ENCODE measurements at places on chromosomes 3 and 15. TPM values are rescaled to one million over a fixed set of nuclear protein-coding genes. Genes with fewer than 3 reads are reported as not detected.

DNA sequence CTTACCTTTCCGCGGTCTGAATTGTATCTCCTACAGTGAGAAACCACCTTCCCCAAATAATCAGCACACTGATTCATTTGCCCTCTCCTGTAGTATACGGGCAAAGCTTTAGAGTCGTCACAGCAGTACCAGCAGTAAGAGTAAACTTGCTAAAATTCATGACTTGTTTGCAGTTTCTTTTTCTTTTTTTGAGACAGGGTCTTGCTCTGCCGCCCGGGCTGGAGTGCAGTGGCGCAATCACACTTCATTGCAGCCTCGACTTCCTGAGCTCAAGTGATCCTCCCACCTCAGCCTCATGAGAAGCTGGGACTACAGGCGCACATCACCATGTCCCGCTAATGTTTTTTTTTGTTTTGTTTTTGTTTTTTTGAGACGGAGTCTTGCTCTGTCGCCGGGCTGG is 11.9 kb downstream of the SCAMP5 start:
- DNase-seq = no peak
- no peak overlapping the region for H3K27ac ChIP-seq

DNA sequence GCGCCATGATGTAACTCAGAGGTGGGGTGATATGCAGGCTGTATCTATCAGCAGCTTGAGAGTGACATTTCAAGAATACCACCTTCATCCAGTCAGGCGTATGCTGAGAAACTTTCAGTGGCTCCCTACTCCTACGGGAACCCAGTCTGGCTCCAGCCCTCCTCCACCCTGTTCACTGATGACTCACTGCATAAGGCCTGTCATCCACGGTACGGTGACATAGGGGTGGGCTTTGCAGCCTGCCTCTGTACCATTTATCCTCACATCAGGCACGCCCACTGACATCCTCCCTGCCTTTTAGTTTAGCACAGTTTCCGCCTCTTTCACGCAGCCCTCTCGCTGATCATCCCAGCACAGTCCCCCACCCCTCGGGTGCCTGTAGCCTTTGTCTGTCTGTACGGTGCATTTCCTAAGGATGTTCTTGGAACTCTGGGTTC is 11.7 kb downstream of the PXYLP1 start:
- no peaks in the 10 kb centered on the region for H3K27me3 ChIP-seq
- peak overlapping the region; percentile 53 for H3K27ac ChIP-seq
- no peak overlapping the region for H3K4me3 ChIP-seq
- DNase-seq = peak; percentile 17

DNA sequence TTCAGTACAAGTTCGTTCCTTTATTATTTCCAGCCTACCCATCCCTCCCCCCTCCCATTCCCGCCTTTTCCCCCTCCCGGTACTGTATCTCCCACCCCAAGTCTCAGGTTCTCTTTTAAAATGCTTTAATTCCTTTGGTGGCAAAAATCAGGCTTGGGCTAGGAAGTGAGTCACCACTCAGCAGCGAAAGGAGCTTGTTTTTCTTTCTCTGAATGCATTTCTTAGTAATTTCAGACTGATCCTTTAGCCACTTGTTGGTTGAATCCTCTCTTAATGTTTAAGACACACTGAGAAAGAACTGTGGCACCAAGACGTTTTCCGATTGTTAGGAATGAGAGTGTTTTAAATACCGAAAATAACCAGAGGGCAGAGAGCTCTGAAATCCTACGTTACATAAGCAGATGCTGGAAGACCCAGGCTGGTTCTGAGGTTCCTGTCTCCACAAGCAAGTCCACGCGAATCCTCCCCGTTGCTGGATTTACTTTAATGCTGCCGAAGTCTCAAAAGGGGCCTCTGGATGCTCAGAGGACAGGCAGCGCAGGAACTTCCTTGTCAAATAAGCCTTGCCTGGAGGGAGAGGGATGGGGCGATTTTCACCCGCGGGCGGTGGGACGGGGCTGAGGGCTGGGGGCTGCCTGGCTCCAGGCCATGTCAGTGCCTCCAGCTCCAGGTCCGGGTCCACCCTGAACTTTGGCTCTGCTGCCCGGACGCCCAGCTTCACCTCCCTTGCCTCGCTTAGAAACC is 854 bp upstream of the COL8A1 start:
- H3K36me3 ChIP-seq = no peaks in the 10 kb centered on the region
- H3K27me3 ChIP-seq = no peaks in the 10 kb centered on the region
- H3K4me1 ChIP-seq = peaks cover 58% of the 10 kb centered on the region
- H3K4me3 ChIP-seq = peak overlapping the region; percentile 85
- DNase-seq = peak; percentile 80
- H3K27ac ChIP-seq = peak overlapping the region; percentile 86

DNA sequence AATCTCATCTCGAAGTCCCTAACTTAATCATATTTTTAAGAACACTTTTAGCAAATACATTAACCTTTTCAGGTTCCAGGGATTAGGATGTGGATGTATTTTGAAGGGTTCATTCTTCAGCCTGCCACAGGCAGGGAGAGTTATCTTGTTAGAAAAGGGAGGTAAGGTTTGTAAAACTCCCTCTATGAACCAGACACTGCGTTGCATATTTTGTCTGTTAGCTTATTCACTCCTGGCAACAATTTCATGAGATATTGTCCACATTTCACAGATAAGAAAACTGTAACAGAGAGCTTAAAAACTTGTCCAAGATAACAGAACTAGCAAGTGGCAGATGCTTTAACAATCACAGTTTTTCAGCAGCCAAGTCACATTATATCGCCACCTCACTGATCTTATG is 155.4 kb downstream of the DIPK2A start:
- H3K27ac ChIP-seq = no peak overlapping the region
- no peak for DNase-seq
- H3K4me1 ChIP-seq = no peaks in the 10 kb centered on the region
- no peak overlapping the region for H3K4me3 ChIP-seq
- no peaks in the 10 kb centered on the region for H3K36me3 ChIP-seq

DNA sequence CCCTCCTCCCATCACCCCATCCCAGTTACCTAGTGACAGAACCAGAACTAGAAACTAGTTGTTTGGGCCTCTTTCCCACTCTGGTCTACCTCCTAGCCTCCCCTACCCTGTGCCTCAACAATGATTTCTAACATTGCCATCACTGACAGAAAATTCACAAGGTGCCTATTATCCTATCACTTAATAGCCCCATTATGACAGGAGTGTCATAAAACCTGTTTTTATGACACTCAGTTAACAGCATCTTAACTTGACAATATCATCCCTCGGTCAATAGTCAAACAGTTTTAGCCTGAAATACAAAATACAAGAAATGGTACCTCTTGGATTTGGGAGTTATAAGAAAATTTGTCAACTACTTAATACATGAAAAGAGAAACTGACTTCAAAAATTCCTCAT is 46.5 kb downstream of the ULK4 start:
- no peak for DNase-seq
- H3K27me3 ChIP-seq = no peaks in the 10 kb centered on the region
- no peaks in the 10 kb centered on the region for H3K4me1 ChIP-seq
- H3K27ac ChIP-seq = no peak overlapping the region

DNA sequence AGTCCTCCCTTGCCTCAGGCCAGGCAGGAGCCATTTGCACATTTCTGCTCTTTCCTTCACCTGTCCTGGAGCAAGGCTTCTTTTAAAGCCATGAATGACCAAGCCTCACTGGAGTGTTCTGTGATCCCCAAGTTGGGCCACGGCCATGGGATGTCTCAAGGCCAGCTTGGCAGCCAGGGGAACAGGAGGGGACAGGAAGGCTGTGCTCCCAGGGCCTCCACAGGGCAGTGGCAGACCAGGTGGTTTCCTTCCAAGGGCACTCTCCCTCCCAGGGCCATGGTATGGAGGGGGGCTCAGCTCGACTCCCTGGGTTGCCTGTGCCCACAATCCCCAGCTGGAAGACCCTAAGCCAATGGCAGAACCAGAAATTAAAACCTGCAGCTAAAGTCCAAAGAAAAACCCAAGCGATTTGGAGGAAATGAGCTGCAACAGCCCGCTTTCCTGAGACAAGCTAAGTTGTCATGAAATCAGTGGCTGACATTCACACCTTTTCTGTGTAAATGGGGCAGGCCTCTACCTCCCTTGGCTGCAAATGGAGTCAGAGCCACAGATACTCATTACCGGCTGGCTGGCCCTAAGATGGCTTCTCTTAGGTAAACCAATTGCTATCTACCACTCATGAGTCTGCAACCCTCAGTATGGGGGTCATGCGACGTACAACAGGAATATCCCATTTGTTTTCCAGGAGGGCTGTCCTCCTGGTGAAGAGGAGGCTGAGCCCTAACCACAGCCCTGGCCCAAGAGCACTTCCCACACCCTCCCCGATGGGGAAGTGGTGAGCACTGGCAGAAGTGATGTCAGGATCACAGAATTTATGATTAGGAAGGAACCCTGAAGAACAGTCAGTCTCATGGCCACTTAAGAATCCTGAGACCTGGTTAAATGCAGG is 83.3 kb downstream of the SNRK start:
- no peak overlapping the region for H3K27ac ChIP-seq
- H3K27me3 ChIP-seq = no peaks in the 10 kb centered on the region
- no peak for DNase-seq
- H3K4me3 ChIP-seq = no peak overlapping the region
- H3K36me3 ChIP-seq = no peaks in the 10 kb centered on the region

GRCh38 chr3:66253790-66254620 is 33.2 kb downstream of the SLC25A26 start:
- H3K4me3 ChIP-seq = no peak overlapping the region
- peaks cover 4% of the 10 kb centered on the region for H3K36me3 ChIP-seq
- DNase-seq = peak; percentile 49
- H3K4me1 ChIP-seq = no peaks in the 10 kb centered on the region
- H3K27me3 ChIP-seq = no peaks in the 10 kb centered on the region

DNA sequence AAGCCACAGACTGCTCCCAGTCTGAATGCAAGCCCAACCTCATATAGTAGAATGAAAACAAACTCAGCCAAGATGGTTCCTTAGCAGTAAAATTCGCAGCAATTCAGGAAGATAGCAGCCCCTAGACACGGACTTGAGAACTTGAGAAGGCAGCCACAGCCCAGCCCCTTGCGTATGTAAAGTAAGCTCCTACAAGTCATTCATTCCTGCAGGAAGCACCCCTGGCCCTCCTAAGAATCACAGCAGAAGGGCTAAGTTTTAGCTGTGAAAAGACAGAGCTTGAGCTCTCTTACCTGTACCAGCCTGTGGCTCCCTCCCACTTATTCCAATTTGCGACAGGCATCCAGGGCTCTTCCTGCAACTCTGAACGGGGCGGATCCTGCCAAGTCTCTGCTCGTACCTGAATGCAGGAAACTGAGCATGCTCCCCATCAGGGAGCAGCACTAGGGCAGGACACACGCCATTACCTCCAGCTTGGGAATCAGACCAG is 136.4 kb downstream of the MAGI1 start:
- peaks cover 18% of the 10 kb centered on the region for H3K4me1 ChIP-seq
- no peak for DNase-seq
- H3K27me3 ChIP-seq = no peaks in the 10 kb centered on the region
- H3K27ac ChIP-seq = no peak overlapping the region
- no peaks in the 10 kb centered on the region for H3K36me3 ChIP-seq

The TP63 gene
- 26.5 TPM for total RNA-seq

The RTP3 gene
- total RNA-seq = not detected

GRCh38 chr3:62558549-62559112 is 185.3 kb upstream of the FEZF2 start:
- peak; percentile 48 for DNase-seq
- H3K36me3 ChIP-seq = no peaks in the 10 kb centered on the region
- peaks cover 13% of the 10 kb centered on the region for H3K4me1 ChIP-seq
- no peaks in the 10 kb centered on the region for H3K27me3 ChIP-seq
- H3K27ac ChIP-seq = no peak overlapping the region
- no peak overlapping the region for H3K4me3 ChIP-seq

The ACOX2 gene
- 4.3 TPM for total RNA-seq

The SNAPC5 gene
- 24.6 TPM for total RNA-seq

DNA sequence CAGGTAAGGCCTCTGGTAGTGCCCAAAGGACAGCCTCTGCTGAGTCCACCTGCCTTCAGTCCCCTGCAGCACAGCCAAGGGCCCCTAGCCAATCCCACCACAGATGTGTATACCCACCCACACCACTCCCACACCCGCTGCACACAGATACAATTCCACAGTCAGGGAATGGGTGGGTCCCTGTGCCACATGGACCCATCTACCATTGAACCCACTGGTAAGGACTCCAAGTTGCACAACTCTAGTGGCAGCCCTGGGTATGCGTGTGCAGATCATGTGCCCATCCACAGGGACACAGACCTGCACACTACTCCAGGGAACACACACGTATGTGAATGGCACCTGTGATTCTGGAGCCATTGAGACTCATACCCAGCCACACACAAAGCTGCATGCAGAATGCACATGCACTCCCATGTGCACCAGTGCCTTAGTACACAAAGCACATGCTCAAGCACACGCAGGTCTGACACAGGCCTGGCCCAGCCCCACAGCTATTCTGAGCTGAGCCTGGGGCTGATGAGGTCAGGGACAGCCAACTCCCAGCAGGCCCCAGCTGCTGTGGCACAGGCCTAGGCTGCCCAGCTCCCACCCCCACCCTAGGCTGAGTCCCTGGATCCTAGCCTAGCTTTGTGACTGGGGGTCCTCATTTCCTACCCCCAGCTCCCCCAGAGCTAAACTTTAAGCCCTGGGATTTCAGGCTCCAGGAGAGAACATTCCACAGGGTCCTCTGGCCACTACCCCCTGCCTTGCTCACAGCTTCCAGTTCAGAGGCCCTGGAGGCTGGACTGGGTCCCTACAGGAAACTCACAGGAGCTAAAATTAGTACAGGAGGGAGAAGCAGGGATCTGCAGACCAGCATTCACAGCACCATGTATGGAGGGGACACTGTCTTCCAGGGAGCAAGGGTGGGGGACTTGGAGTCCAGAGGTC is 2.7 kb upstream of the ALS2CL start:
- peaks cover 33% of the 10 kb centered on the region for H3K4me1 ChIP-seq
- H3K27ac ChIP-seq = no peak overlapping the region
- H3K4me3 ChIP-seq = no peak overlapping the region
- H3K27me3 ChIP-seq = no peaks in the 10 kb centered on the region

DNA sequence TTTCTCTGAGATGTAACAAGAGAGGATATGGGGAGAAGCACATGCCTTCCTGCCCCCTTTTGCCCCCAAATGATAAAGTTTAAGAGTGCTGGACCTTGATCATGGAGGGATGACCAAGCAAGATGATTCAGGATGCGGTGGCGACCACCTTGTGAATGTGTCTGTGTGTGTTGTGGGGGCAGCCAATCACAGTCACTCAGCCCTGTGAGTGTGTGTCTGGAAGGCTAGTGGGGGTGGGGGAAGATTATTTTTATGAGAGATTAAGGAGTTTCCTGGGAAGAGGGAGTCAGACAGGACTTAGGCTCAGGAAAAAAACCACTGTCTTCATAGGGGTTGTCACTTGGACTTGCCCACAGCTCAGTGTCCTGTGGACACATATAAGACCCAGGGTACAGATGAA is 57.8 kb upstream of the KY start:
- no peaks in the 10 kb centered on the region for H3K27me3 ChIP-seq
- H3K36me3 ChIP-seq = no peaks in the 10 kb centered on the region
- H3K4me3 ChIP-seq = no peak overlapping the region
- H3K27ac ChIP-seq = no peak overlapping the region
- no peak for DNase-seq
- no peaks in the 10 kb centered on the region for H3K4me1 ChIP-seq

DNA sequence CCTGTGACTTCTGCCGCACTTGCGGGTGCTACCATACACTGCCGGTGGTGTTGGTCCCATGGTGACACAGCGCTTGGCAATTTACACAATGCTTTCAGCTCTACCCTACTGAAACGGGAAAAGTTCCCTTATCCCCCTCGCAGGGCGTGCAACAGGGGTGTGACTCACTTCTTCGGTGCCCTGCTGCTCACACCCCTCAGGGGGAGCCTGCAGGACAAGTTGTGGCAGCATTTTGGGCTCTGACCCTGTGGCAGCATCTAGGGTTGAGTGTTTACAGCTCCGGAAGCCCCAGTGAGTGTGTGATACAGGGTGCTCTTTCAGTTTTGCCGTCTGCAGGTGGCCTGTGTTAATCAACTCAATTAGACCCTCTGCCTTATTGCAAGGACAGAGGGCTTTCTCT is 324.7 kb upstream of the RGMA start:
- no peaks in the 10 kb centered on the region for H3K27me3 ChIP-seq
- DNase-seq = no peak
- H3K4me1 ChIP-seq = peaks cover 4% of the 10 kb centered on the region
- H3K4me3 ChIP-seq = no peak overlapping the region
- H3K36me3 ChIP-seq = no peaks in the 10 kb centered on the region

Measured in MCF 10A (cell line).